ENCODE measurements at places on chromosomes 3 and 15. TPM values are rescaled to one million over a fixed set of nuclear protein-coding genes. Genes with fewer than 3 reads are reported as not detected.

DNA sequence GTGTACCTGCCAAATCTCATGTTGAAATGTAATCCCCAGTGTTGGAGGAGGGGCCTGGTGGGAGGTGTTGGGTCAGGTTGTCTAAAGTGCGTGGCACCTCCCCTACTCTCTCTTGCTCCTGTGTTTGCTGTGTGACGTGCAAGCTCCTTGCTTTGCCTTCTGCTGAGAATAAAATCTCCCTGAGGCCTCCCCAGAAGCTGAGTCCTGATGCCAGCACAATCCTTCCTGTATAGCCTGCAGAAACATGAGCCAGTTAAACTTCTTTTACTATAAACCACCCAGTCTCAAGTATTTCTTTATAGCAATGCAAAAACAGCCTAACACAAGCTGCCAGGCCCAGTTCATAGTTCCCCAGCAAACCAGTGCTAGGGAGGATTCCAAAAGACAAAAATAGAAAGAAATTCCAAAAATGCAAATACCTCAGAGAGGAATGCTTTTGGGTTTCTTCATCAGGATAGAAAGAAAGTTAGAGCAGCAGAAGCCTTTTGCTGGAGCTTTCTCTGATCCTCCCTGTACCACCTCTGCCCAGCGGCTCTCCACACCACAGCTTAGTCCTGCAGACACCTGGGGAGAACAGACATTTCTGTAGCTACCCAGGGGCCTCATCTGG, 25.9 kb upstream of the CDV3 start:
- no peaks in the 10 kb centered on the region for H3K27me3 ChIP-seq
- H3K4me3 ChIP-seq = no peak overlapping the region
- no peaks in the 10 kb centered on the region for H3K4me1 ChIP-seq
- H3K27ac ChIP-seq = no peak overlapping the region
- DNase-seq = no peak
- H3K36me3 ChIP-seq = no peaks in the 10 kb centered on the region

DNA sequence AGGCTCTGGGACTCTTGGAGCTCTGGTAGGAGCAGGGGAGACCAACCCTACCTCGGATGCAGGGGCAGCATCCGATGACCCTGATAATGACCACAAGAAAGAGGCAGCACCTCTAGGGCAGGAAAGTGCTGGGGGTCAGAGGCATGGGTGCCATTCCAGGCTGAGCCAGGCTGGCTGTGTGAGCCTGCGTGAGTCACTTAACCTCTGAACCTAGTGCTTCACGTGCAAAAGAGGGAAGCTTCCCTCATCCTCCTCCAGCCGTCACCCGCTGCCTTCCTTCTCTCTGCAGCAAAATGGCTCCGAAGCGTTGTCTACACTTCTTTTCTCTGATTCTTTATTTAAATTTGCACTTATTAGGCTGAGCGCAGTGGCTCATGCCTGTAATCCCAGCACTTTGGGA, 35.5 kb downstream of the ZDHHC19 start:
- no peak for DNase-seq
- H3K4me3 ChIP-seq = no peak overlapping the region
- H3K36me3 ChIP-seq = no peaks in the 10 kb centered on the region
- no peaks in the 10 kb centered on the region for H3K4me1 ChIP-seq
- no peaks in the 10 kb centered on the region for H3K27me3 ChIP-seq

BCHE gene
- not detected for total RNA-seq

DNA sequence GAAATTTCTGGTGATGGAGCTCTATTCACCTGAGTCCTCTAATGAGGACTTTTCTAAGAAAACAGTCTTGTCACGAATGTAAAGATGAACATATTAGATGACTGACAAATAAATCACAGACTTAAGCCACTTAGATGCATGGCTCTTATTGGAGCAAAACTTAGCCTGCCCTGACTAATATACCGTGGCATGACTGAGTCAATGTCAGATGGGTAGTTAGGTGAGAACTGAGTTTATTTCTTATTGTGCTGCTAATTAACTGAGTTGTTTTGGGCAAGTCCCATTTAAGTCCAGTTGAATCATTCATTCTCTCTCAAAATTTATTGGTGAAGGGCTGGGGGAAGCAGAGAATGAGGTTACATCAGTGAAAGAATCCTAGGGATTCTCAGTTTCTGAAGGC, 459.8 kb downstream of the MCTP2 start:
- H3K27me3 ChIP-seq = 0 out of 2 replicates have a peak, but pooled peaks cover 4% of the 10 kb centered on the region
- no peak for DNase-seq
- no peak overlapping the region for H3K4me3 ChIP-seq
- no peak overlapping the region for H3K27ac ChIP-seq
- no peaks in the 10 kb centered on the region for H3K4me1 ChIP-seq

DNA sequence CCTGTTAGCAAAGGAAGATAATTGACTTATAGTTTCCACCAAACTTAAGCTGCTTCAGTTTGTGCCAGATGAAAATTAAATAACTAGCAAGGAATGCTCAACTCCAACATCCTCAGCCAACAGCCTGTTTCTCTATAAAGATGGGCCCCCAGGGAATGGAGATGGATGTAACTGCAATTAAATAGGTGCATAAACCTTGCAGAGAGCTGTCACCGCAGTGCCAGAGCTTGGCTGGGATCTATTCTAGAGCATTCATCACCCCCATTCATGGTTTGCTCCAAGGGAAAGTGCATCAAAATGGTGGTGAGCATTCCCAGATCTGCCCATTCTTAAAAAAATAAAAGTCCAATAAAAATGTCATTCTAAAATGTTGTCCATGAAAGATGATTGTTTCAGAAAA, 19.7 kb upstream of the RORA start:
- no peak overlapping the region for H3K4me3 ChIP-seq
- no peaks in the 10 kb centered on the region for H3K36me3 ChIP-seq
- no peaks in the 10 kb centered on the region for H3K4me1 ChIP-seq

ZNF621 gene
- 23.5 TPM for total RNA-seq

PRR20G gene
- 0.30 TPM for total RNA-seq

DNA sequence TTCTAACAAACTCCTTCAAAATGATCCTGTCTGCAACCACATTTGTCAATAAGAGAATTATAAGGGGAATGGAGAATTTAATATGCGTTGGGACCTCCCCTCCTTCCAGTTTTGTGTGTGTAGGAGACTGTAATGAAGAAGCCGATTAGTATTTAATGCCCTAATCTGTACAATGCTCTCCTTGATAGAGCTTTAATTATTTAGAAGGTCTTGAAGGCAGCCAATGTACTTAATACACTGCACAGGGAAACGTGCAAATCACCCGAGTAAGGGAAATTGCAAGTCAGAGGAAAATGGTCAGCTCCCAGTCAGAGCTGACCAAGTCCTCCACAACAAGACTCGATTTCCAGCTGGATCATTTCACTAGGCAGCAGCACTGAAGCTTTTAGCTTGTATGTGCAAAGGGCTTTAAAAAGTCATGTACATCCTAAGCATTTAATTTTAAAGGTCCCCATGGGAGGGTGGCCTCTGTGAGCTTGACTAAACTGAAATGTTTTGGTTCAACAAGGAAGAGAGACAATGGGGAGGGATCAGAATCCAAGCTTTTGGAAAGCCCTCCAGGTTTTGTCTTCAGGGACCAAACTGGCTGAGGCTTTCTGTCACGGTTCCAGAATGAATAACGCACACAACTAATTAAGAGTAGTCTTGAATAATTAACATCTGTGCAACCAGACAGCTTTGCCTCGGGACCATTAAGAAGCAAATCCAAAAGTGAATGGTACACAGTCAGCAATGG, 159.8 kb upstream of the MITF start:
- no peaks in the 10 kb centered on the region for H3K4me1 ChIP-seq
- H3K36me3 ChIP-seq = no peaks in the 10 kb centered on the region
- no peaks in the 10 kb centered on the region for H3K27me3 ChIP-seq
- no peak overlapping the region for H3K27ac ChIP-seq

- no peak for DNase-seq
- H3K36me3 ChIP-seq = no peaks in the 10 kb centered on the region
- no peak overlapping the region for H3K27ac ChIP-seq
- no peaks in the 10 kb centered on the region for H3K27me3 ChIP-seq
- H3K4me3 ChIP-seq = no peak overlapping the region
These were observed 601.2 kb upstream of the KCNMB2 start for GRCh38 chr3:177935047-177935446.

CIP2A gene
- 41.6 TPM for total RNA-seq

GRCh38 chr3:153633407-153633806, 471.4 kb downstream of the RAP2B start:
- H3K27ac ChIP-seq = no peak overlapping the region
- H3K36me3 ChIP-seq = no peaks in the 10 kb centered on the region
- no peak for DNase-seq
- no peaks in the 10 kb centered on the region for H3K27me3 ChIP-seq
- H3K4me1 ChIP-seq = no peaks in the 10 kb centered on the region
- H3K4me3 ChIP-seq = no peak overlapping the region

- H3K4me1 ChIP-seq = peaks cover 6% of the 10 kb centered on the region
- H3K27ac ChIP-seq = no peak overlapping the region
These were observed 144.7 kb upstream of the GADL1 start for GRCh38 chr3:31039145-31039544.

RBM15B gene
- total RNA-seq = 24.1 TPM

DNA sequence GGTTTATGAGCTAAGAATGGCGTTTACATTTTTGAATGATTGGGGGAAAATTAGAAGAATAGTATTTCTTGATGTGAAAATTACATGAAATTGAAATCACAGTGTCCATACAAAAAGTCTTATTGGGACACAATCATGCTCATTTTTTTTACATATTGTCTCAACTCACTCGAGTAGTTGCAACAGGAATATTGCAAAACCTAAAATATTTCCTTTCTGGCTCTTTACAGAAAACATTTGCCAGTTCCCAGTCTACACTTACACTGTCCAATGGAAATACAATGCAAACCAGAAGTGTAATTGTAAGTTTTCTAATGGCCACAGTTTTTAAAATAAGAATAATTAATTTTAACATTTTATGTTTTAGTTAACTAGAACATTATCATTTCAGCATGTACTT, 137.8 kb downstream of the SAMMSON start:
- H3K4me1 ChIP-seq = no peaks in the 10 kb centered on the region
- H3K4me3 ChIP-seq = no peak overlapping the region
- H3K36me3 ChIP-seq = no peaks in the 10 kb centered on the region
- DNase-seq = no peak

GRCh38 chr15:29449136-29449535, 179.5 kb upstream of the NSMCE3 start:
- no peak overlapping the region for H3K27ac ChIP-seq
- H3K27me3 ChIP-seq = peaks cover 18% of the 10 kb centered on the region
- no peak overlapping the region for H3K4me3 ChIP-seq
- no peaks in the 10 kb centered on the region for H3K36me3 ChIP-seq
- DNase-seq = no peak

- peaks cover 31% of the 10 kb centered on the region for H3K27me3 ChIP-seq
- no peaks in the 10 kb centered on the region for H3K4me1 ChIP-seq
These were observed 164.2 kb downstream of the ABHD5 start for GRCh38 chr3:43854916-43855315.

PLA2G4E gene
- not detected for total RNA-seq

UBA5 gene
- total RNA-seq = 43.7 TPM

TMPRSS7 gene
- not detected for total RNA-seq

GRCh38 chr3:116661196-116661595, 48.4 kb upstream of the TUSC7 start:
- H3K4me1 ChIP-seq = no peaks in the 10 kb centered on the region
- H3K27me3 ChIP-seq = no peaks in the 10 kb centered on the region
- H3K27ac ChIP-seq = no peak overlapping the region
- no peak overlapping the region for H3K4me3 ChIP-seq

CHRD gene
- total RNA-seq = 8.0 TPM

- no peaks in the 10 kb centered on the region for H3K27me3 ChIP-seq
- H3K4me3 ChIP-seq = no peak overlapping the region
- H3K27ac ChIP-seq = no peak overlapping the region
- DNase-seq = no peak
- peaks cover 57% of the 10 kb centered on the region for H3K36me3 ChIP-seq
These were observed 44.3 kb downstream of the UBP1 start for GRCh38 chr3:33395900-33396299.
